Stromal cell of bone marrow (primary cell): ENCODE measurements at places on chromosomes 5 and 9.

DNA sequence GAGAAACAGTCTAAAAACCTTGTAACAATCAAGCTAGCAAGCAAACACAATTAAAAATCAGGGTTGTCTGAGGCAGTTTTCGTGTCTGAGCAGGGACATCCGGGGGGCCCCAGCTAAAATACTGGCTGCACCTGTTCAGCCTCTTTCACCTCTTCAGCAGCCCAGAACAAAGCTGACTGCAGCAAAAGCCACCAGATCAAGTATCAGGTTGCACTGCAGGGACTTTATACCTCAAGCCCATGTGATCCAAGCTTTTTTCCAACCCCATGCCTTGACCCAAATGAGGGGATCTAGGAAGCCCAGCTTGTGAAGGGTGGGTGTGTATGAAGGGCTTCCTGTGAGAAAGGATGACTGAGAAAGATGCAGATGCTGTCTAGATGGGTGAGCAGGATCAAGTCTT lies 133.4 kb downstream of the SEMA6A start:
- no peak for DNase-seq

- DNase-seq = no peak
Measured at GRCh38 chr5:73960426-73960825, 334.4 kb downstream of the ARHGEF28 start.

DNA sequence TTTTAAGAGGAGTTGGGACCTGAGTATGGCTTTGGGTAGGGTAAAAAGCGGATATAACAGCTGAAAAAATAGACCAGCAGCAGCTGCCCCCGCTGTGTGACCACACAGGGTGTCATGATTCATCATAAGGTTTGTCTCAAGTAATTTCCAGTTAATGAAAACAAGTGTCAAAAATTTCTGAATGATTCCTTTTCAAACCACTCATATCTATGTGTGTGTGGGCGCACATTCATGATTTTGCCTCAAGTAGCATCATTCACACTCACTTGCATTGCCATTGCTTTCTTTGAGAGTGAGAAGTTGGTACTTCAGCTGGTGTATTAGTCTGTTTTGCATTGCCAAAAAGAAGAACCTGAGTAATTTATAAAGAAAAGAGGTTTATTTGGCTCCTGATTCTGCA lies 12.1 kb upstream of the TNFAIP8 start:
- DNase-seq = no peak

DNA sequence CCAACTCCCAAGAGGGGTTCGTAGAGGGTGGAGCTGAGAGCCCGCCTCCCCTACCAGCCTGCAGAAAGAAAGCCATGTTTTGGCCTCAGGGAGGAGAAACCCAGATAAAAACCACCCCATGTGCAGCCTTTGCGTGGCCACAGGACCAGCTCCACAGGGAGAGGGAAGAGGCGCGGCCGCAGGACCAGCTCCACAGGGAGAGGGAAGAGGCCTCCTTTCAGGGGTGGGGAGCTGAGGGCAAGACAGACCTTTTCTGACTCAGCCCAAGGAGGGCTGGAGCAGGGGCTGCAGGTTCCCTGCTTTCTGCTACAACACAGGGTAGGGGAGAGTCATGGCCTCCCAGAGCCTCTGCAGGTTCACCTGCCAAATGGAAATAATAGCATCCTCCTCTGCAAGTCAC lies 37.6 kb upstream of the KCNMB1 start:
- no peak for DNase-seq
